ENCODE measurements at places on chromosomes 2 and 18.

DNA sequence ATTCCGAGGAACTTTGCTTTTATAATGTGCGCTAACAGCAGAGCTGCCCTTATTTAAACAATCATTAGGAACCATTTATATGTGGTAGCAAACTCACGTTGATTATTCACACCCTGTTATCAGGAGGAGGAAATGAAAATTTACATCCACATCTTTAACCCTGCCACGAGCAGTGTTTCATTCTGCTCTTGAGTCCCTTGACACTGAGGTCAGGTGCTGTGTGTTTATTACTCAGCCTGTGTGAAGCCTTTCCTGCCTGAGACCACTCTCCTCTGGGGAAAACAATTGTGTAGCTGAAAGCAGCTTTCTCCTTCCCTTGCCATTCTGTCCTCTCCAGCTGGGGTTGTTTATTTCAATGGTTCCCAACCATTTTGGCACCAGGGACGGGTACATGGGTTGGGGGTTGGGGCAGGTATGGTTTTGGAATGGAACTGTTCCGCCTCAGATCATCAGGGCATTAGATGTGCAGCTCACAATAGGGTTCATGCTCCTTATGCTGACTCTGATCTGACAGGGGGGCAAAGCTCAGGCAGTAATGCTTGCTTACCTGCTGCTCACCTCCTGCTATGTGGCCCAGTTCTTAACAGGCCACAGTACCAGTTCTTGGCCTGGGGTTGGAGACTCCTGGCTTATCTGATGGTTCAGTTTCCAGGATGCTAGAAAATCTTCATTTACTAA lies 651.1 kb downstream of the TDRD15 start:
- no peak for DNase-seq

DNA sequence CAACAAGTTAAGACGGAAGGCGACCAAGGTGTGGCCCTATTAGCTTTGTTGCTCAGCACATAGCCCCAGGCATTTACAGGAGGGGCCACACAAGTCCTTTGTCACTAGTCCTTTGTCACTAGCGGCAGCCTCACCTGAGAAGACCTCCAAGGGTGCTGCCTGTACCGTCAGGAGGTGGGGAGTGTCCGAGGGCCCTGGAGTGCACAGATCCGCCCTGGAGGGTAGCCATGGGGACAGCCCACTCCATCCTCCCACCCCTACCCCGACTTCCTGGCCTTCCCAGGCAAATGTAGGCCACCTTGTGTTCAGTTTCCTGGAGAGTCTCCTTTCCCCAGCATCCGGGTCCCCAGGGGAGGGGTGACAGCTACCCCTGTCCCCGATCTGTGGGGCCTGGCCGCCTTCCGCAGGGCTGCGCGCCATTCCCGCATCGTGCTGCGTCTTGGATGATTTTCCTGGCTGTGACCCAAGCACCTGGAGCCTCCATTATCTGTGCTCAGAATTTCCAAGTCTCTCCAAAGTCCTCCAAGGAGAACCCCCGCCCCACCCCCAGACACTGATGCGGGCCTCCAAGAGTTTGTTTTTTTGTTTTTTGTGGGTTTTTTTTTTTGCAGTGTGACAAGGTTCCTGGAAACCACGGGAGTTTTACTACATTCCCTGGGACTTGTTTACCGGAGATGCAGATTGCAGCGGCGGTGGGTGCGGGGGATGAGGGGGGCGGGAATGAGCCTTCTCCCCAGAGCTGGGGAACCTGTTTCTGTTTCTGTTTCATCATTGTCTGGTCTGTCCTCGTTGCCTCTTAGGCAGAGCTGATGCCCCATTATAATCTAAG lies 28.6 kb downstream of the TEX44 start:
- no peak for DNase-seq

DNA sequence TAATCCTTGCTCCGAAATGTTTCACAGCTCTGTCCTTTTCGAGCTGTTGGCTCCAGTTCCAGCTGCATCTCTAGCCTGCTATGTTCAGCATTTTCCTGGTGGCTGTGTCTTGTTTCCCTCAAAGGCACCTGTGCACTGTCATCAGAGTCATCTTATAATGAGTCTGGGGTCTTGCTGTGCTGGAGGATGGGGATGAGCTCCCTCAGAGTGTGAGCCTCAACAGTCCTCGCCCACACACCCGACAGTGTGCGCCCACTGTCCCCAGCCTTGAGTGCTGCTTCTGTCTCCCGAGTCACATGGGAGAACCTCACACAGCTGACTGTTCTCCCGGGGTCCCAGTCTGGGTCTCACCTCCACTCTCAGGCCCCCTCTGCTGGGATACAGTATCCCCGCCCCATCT lies 25.4 kb downstream of the SPP2 start:
- DNase-seq = no peak

- DNase-seq = no peak
These were observed 15.8 kb downstream of the DAPL1 start for GRCh38 chr2:158810731-158811460.

DNA sequence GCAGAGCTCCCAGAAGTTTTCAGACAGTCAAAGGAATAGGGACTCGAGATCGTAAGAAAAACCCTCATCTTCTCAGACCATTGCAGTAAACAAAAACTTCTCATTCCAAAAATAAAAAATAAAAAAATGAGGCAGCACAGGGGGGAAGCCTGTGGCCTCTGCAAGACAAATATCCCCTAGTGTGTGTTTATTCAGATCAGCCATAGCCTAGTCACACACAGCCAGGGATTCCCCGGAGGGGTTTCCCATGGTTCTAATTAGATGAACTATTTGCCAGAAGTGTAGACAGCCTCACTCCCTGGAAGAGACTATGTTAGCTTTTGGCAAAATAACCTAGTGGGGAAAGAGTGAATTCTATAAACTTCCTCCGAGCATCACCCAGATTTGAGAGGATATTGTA lies 122.9 kb upstream of the KLF7 start:
- DNase-seq = no peak

DNA sequence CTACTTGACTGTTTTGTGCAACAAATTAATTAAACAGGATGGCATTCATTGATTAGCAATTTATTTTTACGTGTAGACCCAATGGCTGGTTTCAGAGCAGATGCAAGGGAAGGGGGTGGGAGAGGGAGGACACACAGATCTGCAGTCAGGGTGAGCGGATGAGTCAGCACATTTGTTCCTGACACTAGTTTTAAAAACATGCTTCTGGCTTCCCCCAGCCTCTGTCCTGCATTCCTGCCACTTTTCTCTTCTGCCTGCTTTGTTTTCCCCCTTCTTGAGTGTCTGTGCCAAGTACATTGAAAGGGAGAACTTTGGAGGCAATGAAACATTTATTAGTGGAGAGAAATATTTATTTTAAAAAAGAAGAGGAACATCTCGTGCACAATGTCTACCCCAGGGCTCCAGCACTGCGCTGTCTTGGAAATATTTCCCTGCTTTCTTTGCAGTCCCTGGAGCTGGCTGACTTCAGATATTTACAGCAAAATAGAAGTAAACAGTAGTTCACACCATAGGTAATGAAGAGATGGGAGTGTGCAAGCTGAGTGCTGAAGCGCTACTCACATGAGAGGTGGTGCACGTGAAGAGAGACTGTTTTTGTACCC lies 52.2 kb downstream of the NRP2 start:
- DNase-seq = peak; percentile 10

DNA sequence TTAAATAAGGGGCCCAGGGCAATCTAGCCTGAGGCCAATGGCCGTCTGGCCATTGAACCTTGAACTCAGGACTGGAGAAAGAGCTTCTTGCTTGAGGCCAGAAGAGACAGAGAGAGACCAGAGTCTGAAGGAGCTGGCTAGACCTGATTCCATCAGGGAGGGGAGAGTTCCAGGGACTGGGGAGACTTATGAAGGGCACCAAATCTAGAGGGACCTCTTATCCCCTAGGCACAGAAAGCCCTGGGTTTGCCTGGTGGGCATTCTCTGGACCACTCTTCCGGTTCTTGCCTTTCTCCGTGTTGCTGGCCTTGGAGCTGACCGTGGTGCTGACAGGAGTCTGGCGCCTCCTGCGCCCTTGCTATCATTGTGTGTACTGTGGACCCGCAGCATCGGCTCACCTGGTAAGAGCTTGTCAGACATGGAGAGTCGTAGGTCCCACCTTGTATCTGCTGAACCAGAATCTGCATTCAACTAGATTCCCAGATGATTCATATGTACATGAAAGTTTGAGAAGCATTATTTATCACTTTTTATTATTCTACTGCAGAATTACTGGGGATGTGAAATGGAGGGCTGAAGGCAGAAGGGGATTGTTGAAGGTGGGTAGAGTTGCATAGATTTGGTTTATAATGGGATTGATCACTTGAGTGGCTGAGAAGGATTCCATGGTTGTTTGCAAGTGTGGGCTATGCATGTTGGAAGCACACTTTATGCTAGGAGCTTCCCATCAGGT lies 4.3 kb upstream of the TRPM8 start:
- no peak for DNase-seq

DNA sequence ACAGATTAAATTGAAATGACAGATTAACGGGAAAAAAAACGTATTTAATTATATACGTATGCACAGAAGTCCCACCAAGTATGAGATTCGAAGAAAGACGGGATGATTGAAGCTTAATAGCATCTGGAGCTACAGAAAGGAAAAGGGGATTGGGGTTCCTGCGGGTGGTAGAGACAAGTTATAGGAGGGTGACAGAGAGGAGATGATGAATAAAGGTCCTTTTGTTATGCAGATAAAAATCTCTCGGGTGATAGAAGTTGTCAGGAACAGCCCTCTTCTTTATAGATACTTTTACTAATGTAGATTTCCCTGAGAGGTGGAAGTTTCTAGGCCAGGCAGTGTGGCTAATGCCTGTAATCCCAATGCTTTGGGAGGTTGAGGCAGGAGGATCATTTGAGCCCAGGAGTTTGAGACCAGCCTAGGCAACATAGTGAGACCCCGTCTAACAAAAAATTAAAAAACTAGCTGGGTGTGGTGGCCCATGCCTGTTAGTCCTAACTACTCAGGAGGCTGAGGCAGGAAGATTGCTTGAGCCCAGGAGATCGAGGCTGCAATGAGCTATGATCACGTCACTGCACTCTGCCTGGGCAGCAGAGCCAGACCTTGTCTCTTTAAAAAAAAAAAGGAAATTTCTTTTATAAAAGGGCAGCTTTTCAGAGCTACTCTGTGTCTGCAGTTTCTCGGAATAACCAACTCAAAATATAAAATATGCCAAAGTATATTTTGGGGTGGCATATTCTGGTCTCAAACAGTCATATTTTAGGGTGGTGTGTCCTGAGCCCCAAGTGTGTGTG lies 113.0 kb downstream of the STPG4 start:
- DNase-seq = no peak

DNA sequence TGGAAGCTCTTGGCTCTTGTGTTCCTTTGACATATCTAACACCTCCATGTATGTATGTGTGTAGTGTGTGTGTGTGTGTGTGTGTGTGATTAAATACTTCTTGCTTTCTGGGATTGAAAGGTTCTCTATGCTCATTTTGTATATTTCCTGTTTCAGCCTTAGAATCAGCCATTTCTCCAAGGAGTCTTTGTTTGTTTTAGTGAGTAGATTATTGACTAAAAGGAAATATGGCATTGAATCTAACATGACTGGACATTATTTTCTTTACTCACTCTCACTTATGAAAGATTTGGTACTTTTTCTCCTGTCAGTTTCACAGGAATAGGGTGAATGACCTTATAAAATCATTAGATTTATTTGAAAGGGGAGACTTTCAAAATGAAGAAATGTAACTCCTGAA lies 413.8 kb upstream of the SLC14A2 start:
- DNase-seq = no peak

DNA sequence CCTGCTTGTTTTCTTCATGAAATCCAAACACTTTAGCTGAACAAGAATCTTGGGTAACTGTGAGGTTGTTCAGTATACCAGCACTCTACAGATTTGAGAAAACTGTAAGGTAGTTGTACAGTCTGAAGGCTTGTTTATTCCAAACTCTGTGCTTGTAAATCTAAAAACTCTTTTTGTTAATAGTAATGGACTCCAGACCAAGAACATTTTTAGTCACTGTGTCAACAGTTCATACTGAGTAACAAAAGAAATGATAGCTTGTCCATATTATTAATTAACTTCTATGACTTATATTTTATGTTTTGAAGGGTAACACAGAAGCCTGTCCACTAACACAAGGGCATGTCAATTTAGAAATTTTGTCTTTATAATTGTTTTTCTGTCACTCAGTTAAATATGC lies 72.2 kb upstream of the KYNU start:
- no peak for DNase-seq

Data from SHP77 treated with DMSO at 0.1 percent for 48 hours (cell line).